Stimulated activated CD4-positive, alpha-beta T cell treated with anti-CD3 and anti-CD28 coated beads, TNF-alpha, amount 100 ng/mL, for 1 hour (primary cell): ENCODE measurements at places on chromosomes 3 and 15.

DNA sequence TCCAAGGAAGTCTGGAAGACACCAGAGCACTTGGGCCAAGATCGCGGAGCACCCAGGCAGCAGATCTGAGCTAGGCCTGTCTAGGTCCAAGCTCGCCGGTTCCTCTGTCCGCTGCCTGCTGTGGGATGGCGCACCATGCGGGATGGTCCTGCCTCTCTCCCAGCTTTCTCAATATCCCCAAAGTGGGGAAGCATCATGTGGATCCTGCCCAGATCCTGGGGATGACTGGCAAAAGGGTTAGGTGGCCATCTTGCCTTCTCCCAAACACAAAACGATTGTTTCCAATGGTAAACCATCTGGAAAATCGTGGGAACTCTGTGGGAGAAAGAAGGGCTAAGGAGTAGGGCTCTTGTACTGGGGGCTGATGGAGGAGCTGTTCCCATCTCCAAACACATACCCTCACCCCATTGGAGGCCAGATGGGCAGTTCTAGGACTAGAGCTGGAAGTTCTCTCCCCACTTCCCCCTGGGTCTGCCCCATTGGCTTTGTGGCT, 8.9 kb downstream of the PRKCD start:
- no peak for DNase-seq

DNA sequence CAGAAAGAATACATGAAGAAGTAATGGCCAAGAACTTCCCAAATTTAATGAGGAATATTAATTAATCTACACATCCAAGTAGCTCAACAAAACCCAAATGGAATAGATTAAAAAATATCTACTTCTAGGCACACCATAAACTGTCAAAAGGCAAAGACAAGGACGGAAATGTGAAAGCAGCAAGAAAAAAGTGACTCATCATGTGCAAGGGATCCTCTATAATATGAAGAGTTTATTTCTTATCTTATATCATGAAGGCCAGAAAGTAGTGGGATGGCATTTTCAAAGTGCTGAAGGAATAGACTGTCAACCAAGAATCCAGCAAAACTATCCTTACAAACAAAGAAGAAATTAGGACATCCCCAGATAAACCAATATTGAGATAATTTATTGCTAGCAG, 73.9 kb upstream of the PRICKLE2 start:
- DNase-seq, result no peak

- no peak for DNase-seq
Observed at GRCh38 chr3:117665296-117665695, 955.7 kb downstream of the TUSC7 start.

DNA sequence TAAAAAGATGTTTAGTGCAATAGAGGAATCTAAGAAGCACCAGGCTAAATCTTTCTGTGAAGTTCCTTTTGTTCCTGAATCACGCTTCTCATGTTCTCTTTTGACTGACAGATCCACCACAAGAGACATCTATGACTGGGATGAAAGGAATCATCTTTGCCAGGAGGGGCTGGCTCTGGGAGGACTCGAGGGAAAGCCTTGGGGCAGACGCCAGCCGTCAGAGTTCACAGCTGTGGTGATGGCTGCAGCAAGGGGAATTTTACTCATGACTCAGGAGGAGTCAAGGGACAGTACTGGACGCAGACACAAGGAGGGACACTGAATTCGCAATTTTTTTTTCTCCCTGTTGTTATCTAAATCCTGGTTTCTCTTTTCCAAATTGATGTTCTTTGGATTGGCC, 38.7 kb downstream of the C3orf38 start:
- no peak for DNase-seq

- no peak for DNase-seq
Observed at GRCh38 chr3:116039651-116039985, 405.7 kb downstream of the LSAMP start.

- no peak for DNase-seq
Observed at GRCh38 chr15:58459560-58459959, 27.8 kb downstream of the LIPC start.

DNA sequence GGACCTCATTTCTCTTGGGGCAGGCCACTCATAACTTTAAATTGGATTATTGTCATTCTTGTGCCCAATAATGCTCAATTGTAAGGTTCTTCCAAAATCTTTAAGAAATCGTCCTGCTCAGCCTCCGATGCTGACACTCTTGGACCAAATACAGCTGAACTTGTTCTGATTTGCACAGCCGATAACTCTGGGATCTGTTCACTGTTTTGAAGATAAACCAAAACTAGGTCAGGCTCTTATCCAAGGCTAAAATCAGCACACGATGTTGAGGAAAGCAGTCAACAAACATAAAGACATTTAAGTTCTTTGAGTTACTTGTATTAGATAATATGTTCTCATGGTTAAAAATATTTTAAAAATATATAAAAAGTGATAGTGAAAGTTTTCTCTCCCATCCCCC, 52.0 kb upstream of the NEO1 start:
- DNase-seq, result no peak

GRCh38 chr3:187085933-187086332, 53.4 kb downstream of the RPL39L start:
- no peak for DNase-seq

DNA sequence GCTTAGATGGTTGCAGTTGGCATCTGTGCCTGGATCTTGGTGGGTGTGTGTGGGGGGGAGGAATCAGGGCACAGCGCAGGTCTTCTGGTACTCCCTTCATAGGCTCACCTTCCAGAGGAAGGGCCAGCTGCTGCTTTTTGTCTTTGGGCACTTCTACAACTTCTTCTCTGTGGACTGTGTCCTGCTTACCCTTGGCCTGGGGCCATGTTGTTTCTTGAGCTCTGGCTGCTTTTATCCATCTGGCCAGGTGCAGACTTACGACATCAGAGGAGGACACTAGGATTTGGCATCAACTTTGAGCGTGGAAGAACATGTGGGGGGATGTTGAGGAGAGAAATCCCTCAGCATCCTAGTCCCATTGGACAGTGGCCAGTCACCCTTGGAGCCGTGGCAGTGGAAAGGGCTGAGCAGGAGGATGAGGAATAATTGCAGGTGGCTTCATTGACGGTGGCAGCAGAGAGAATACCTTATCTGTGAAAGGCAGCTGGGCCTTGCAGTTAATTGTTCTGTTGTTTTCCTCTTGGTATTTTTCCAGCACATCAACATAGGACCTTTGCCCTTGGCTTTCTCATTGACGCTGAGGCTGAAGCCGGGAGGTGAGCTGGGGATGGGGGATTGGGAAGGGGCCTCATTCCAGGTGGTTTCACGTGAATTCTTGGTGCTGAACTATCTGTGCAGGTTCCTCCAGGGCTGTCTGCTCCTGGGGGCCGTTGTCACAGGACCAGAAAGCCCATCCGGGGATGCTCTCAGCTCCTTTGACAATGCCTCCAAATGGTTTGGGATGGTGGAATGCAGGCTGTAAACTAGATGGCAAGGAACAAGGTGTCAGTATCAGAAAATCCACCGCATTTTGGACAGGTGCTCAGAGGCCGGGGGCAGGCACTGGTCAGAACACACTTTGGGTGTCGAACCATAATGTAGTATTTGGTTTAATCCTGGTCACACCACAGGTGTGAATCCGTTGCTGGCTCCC, 9.7 kb downstream of the EPHB1 start:
- DNase-seq, result no peak

GRCh38 chr3:164806188-164806587, 272.1 kb downstream of the SI start:
- DNase-seq, result no peak

DNA sequence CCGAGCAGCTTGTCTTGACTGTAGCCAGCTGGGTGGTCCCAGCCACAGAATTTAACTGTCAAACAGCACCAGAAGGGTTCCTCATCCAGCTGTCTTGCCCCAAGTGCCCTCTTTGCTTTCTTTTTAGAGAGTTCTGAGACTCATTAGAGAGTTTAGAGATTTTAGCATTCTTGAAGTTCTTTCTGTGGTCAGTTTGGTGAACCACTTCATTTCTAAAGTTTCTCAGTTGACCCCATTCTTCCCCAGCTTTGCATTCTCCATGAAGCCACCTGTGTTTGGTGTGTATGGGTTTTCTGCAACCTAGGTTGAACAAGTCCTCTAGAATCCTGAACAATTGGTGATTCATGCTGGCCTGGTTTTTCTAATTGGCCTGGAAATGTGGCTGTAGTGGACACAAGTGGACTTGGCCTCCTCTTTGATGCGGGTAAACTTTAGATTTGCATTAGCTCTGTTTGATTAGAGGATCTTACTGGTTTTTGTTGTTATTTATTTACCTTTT, 33.7 kb downstream of the FLNB start:
- DNase-seq, result no peak

GRCh38 chr3:193297421-193297820, 56.4 kb downstream of the PLAAT1 start:
- no peak for DNase-seq

GRCh38 chr3:44468572-44469520, 8.6 kb downstream of the ZNF445 start:
- no peak for DNase-seq

GRCh38 chr3:46609944-46610722, 2.2 kb upstream of the FAM240A start:
- DNase-seq, result no peak

DNA sequence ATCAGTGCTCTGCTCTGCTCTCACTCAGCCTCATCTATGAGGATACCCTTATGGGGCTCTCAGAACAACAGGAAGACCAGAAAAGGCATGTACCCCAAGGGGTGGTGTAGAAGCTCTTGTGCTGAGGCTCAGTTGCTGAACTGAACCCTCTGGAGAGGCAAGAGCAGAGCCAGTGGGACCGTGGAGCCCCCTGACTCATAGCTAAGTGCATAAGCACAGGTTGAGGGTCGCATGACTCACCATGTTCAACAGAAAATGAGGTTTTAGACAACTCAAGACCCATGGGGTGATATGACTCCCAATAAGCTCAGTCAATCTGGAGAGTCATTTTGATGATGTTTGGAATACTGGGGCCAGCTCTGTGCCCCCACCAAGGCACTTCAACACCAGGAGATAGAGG, 37.3 kb downstream of the CRYGS start:
- no peak for DNase-seq

GRCh38 chr3:65787340-65787739, 251.4 kb downstream of the MAGI1 start:
- DNase-seq, result no peak

GRCh38 chr15:57355259-57355658, 21.0 kb upstream of the CGNL1 start:
- DNase-seq, result no peak

DNA sequence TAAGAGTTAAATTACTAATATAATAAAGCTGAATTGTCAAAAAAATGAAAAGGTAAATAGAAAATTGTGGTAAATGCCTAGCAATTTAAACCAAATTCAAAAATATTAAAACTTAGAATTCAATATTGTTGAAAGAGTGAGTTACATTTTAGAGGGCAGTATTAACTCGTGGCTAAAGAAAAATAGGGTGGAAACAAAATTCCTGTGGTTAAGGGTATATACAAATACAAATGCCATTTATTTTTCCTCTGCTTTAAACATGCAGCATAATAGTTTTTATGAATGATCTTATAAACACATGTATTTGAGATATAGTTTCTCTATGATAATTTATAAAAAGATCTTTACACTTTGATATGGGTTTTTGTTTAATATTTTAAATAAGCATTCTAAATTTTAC, 79.0 kb downstream of the NEDD4 start:
- no peak for DNase-seq

GRCh38 chr3:16480861-16481545, 32.5 kb downstream of the RFTN1 start:
- DNase-seq, result no peak

DNA sequence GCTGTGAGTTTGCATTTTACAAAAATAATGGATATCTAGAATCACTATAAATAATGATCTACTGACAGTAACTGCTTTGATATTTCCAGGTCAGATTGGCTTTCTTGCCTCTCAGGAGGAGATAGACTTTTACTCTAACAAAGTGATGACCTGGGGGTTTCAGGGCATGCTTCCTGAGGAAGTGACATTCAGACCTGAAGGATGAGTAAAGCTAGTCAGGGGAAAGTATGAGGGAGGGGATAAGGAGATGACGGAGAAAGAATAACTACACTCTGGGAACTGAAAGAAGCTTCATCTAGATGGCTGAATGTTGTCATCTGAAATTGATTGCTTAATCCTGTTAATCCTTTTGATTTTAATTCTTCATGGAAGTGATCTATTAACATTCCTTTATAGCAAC, 32.2 kb downstream of the ARMC8 start:
- DNase-seq, result no peak

- no peak for DNase-seq
Observed at GRCh38 chr3:13528217-13528867, 20.6 kb upstream of the FBLN2 start.

GRCh38 chr3:24088782-24089181, 143.7 kb downstream of the NR1D2 start:
- no peak for DNase-seq

DNA sequence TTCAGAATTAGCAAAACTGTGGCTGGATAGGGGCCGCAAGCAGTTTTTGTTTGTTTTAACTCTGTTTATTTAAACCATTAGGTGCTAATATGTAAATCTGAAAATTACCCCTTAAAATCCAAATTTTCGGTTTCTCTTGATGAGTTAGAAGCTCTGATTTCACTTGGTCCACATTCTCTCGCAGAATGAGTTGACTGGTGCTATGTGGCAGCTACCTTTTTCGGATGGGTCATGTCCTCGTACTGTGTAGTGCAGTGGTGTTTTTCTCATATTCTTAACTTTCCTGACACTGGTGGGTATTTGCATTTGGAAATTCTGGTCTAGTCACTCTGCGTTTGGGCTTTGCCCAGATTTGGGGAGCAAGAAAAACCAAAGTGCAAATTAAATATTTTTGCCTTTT, 87.1 kb downstream of the DIPK2A start:
- DNase-seq, result no peak

GRCh38 chr3:29609328-29609811, 328.5 kb downstream of the RBMS3 start:
- no peak for DNase-seq

- no peak for DNase-seq
Observed at GRCh38 chr3:87201727-87202126, 25.4 kb upstream of the CHMP2B start.

DNA sequence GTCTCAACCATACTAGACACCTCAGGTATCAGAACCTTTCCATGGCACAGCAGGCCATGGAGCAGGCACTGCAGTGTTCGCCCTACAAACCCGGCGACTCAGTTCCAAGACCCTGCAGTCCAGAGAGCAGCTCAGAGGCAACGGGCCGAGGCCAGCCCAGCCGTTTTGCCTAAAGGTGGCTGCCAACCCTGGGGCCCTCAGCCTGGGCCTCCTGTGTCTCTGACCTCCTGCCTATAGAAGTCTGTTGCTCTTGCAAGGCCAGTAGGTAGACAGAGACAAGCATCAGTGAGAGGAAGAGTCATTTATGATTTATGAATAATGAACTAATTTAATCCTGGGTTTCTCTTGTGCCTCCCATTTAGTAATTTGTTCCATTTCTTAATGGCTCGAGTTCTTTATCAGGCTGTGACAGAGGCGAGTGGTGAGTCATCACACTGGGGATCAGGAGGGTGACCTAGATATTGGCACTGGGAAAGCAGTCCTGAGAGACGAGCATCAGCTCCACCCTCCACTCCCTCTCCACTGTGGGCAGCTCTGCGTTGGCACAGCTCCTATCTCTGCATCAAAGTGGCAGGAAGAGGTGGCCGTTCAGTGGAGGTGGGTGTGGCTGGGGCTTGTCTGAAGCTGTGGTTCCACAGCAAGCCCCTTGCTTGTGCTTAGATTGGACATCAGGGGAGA, 79.8 kb downstream of the ABHD5 start:
- no peak for DNase-seq
